NCI-H2081 (cell line): ENCODE measurements at places on chromosomes 4 and X.

GRCh38 chr4:6885953-6886557 is 23.6 kb upstream of the TBC1D14 start:
- DNase-seq: peak; percentile 69

- no peak for DNase-seq
These were observed 222.6 kb downstream of the SPIN4 start for GRCh38 chrX:63128509-63128908.

DNA sequence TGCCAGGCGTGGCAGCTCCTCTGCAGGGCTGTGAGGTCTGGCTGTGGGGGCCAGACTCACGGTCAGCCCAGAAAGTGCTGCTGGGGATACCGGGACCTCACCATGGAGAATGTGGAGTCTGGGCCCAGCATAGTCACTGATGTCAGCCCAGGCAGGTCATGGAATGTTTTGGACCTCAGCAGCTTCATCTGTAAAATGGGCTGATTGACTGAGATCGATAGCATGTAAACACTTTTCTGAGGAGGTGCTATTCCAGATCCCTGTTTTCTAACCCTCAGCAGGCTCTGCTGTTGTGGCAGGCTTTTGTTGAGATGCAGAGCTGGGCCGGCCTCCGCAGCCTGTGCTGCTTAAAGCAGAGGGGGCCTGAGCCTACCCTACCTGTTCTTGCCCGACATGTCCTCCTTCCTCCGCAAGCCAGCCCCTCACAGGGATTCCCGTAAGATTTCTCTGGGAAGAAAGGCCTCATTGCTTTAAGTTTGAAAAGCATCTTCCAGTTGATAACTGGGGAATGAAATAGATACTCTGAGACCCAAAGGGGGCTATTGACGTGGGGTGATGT is 38.3 kb upstream of the HGFAC start:
- no peak for DNase-seq

DNA sequence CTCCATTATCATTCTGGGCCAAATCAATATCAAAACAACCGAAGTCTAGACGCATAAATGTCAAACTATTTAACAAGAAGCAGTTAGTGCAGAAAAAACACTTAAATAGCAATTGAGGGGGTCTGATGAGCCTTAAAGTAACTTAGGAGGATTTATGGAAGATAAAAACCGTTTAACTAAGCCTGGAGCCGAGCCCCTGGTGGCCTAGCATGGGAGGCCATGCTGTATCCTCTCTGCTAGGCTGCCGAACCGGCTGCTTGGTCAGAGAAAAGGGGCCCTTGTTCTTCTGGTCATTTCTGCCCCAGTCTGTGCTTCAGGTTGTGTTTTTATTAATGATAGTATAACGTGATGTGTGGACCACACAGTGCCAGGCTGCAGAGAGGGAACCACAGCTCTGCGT is 72.4 kb downstream of the CPZ start:
- no peak for DNase-seq

- DNase-seq: peak; percentile 44
These were observed 515.0 kb downstream of the CFAP47 start for GRCh38 chrX:36434522-36434921.

GRCh38 chrX:25288676-25289075 is 272.9 kb upstream of the ARX start:
- no peak for DNase-seq

GRCh38 chrX:101025126-101025525 is 26.8 kb downstream of the TRMT2B start:
- no peak for DNase-seq
